T-helper 2 cell (primary cell): ENCODE measurements at places on chromosomes 6 and 20.
A peak's percentile ranks its signal among the peaks of the same experiment; 100 is the strongest.

- DNase-seq = no peak
Observed at GRCh38 chr20:18273738-18274137, 14.6 kb upstream of the ZNF133 start.

DNA sequence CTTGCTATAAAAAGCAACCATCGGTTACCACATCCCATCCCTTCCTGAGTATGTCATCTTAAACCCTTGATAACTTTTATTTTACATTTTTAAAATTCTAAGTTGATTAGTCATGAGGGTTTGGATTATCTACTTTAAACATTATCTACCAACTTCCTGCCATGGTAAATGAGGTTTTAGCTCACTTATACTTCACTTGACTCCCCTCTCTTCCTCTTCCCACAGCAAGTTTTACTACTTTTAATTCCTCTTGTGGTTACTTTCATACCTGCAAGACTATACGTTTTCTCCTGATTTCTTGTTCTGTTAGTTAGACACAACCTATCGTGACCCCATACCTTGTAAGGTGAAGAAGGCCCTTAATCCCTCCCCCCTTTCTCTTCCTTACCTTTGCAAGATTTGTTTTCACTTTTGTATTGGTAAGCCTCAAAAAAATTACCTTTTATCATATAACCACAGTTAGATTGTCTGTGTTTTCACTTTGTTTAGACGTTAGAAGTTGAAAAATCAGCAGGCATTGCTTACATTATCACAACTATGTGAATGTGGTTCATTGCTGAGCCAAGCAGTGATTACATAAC, 60.1 kb upstream of the OGFRL1 start:
- no peak for DNase-seq

- DNase-seq = no peak
Observed at GRCh38 chr6:6362056-6362840, 41.8 kb upstream of the F13A1 start.

DNA sequence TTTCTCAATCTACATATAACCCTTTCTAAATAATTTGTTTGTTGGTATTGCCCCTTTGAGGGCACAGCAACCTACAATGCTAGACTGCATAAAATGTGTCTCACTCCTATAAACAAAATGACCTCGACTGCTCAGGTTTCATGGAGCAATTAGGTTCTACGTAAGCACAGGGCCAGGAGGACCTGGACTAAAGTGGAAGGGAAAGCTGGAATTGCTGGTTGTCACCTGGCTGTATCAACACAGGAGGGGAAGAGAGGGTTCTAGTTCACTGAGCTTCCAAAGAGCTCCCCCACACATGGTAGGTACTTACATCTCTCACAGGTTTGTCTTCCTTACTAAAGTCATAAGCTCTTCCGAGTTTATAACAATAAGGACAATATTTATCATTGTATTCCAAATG, 51.0 kb downstream of the NCOA6 start:
- DNase-seq = no peak

DNA sequence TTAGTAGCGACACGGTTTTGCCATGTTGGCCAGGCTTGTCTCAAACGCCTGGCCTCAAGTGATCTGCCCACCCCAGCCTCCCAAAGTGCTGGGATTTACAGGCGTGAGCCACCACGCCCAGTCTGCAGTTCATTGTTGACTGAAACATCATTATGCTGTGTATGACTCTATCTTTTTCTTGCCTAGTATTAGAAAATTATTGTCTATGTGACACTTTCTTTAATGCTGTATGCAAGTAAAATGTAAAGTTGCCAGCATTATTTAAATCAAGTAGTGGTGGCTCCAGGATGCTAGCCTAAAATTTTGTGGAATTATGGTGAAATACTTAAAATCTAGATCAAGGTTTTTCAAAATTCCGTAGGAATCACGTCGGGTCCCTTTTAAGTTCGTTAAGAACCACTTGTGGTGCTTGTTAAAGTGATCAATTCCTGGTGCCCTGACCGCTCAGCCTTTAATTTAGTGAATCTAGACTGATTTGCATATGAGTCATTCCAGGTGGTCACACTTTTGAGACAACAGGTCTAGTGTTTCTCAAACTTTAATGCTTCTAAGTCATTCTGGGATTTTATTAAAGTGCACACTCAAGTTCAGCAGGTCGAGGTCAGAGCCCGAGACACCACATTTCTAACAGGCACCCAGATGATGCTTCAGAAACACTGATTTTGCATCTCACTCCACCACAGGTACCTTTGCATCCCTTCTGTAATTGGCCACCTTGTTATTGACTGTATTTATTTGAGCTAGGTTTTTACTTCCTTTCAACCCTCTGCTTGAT, 132.6 kb upstream of the MTHFD1L start:
- no peak for DNase-seq

DNA sequence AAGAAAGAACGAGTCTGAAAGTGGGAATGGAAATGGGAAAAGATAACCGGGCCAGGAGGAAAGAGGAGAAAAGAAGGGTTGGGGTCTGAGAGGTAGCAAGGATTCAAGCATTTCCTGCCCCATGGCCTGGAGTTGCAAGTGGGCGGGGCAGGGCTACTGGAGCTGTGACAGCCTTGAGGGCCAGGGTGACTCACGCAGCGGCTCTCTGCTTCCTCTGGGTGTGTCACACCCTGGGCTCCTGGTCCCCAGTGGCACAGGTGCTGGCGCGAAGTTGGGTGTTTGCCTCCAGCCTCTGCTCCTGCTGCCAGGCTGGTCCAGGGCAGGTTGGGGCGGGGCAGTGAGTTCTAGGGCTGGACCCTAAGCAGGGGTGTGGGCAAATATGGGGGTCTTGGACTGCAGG, 3.3 kb upstream of the ULBP3 start:
- no peak for DNase-seq

- DNase-seq = peak; percentile 39
Observed at GRCh38 chr20:17895641-17896171, 72.9 kb downstream of the SNX5 start.

DNA sequence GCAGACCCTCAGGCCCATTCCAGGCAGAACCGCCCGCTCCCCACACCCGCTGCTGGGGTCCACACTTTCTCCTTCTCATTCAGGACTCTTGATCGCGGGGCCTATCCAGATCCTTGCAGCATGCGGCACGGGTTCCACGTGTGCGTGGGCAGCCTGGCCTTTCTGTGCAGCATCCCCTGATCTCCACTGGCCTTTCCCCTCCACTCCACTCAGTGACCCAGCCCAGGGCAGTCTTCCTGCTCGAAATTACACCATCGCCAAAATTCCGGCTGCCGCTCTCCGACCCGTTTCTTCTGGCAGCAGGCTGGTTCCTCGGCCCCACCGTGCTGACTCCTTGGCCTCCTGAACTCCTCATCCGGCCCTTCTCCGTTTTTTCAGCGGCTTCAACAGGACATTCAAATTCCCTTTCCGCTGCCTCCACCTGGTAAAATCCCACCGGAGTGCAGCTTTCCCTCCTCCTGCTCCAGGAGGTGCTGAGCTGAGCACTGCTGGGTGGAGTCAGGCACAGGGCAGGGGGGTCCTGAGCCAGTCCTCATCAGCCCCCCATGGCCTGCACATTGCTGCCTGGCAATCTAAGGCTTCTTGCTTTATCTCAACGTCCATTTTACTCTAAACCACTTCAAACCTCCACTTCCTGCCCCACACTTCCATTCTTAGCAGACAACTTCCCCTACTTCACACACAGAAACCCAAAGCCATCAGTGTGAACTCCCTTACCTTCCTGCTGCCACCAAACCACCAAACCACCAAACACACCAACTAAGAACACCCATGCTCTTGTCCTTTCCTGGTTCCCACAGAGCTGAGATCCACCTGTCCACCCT, 9.0 kb downstream of the SFT2D1 start:
- DNase-seq = peak; percentile 65

GRCh38 chr6:5266423-5266822, 5.1 kb downstream of the FARS2 start:
- no peak for DNase-seq

DNA sequence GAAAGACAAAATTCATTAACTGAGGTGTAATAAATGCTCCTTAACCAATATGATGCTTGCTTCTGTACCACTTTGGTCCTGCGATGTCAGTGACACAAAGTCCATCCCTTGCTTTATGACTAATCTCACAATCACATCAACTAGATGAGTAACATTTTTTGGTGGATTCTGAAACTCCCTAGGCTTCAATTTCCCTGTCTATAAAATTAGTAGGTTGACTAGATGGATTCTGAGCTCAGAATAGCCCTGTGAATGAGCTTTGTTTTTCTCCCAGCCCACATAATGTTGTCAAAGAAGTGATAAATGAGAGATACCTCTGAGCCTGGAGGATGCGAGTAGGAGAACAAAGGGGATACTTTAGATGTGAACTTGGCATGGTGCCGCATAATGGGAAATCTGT, 9.1 kb downstream of the TXLNB start:
- DNase-seq = no peak

- peak; percentile 55 for DNase-seq
Observed at GRCh38 chr6:128259730-128260685, 260.4 kb downstream of the PTPRK start.

DNA sequence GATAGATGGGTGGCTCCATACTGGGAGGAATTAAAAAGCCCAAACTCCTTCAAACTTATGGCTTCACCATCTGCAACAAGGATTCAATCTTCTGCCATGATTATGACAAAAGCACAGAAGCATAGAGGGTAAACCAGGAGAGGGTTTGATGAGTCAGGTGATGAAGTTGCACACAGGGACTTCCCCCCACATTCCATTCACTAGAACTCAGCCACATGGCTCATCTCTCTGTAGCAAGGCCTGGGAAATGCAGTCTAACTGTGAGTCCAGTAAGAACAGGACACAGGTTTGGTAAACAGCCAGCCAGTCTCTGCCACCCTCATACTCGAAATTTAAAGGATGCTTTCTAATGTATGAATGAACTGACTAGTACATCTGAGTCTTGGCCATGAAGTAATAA, 142.9 kb downstream of the HIVEP2 start:
- no peak for DNase-seq

DNA sequence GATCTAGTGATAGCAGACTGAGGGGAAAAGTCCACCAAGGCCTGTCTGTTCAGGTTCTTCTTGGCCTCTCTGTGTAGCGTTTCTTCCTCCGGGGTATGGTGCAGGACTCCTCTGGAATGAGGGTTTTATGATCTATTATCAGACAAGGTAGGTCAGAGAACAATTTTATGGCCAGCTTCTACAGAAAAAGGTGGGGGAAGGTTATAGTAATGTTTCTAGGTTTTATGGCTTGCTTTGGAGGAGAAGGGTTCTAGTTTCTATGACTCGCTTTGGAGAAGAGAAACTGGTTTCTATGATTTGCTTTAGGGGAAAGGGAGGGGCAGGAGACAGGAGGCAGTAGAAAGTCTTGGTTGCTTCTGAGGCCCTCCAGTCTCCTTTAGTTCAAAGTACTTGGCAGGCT, 144.8 kb upstream of the LAMA2 start:
- DNase-seq = no peak

GRCh38 chr6:5492356-5492755, 231.0 kb downstream of the FARS2 start:
- no peak for DNase-seq

- peak; percentile 60 for DNase-seq
Observed at GRCh38 chr6:29723666-29724588, 693 bp downstream of the HLA-F start.

- no peak for DNase-seq
Observed at GRCh38 chr6:149503276-149503675, 18.5 kb upstream of the ZC3H12D start.

DNA sequence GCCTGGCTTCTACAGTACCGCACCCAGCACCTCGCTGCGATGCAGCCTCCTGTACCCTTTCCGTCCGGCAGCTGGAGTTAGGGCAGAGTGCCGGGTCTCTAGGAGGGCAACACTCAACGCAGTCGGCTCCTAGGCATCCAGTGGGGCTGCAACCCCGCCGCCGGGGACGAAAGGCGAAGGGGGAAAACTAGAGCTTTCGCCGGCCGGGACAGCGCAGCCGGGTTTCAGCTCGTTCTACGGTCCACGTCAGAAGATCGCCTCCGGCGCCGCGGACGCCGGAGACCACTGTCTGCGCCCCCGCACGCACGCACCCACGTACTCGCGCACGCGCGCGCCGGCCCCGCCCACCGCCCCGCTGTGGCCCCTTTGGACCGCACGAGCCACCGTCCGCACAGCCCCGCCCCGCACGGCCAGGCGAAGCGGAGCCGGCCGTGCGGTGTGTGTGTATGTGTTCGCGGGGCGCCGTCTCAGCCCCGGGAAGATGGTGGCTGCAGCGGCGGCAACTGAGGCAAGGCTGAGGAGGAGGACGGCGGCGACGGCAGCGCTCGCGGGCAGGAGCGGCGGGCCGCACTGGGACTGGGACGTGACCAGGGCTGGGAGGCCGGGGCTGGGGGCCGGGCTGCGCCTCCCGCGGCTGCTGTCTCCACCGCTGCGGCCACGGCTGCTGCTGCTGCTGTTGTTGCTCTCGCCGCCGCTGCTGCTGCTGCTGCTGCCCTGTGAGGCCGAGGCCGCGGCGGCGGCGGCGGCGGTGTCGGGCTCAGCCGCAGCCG, at the start of gene ATRN:
Gene ATRN, plus strand, starts transcription at position 392 of the 770 bp plus-strand sequence. Its CDS starts 90 bp downstream, at position 482.
- DNase-seq = peak; percentile 63

GRCh38 chr6:25089442-25089841, 153.7 kb upstream of the RIPOR2 start:
- DNase-seq = no peak

DNA sequence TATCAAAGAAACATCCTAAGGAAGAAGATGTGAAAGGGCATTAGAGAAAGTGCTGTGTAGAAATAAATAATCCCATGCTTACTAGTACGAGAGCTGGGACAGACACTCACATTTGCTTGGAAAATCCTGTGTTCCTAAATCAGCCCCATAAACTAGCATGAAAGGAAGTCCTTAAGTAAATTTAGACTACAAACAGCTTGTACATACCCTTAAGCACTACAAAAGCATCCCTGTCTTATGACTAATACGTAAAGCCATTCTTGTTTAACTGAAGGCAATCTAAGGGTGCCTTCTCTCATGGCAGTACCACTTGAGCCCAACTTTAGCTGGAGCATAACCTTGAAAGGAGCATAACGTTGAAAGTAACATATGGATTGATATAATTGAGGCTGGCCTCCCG, 15.4 kb upstream of the FOXQ1 start:
- DNase-seq = no peak

DNA sequence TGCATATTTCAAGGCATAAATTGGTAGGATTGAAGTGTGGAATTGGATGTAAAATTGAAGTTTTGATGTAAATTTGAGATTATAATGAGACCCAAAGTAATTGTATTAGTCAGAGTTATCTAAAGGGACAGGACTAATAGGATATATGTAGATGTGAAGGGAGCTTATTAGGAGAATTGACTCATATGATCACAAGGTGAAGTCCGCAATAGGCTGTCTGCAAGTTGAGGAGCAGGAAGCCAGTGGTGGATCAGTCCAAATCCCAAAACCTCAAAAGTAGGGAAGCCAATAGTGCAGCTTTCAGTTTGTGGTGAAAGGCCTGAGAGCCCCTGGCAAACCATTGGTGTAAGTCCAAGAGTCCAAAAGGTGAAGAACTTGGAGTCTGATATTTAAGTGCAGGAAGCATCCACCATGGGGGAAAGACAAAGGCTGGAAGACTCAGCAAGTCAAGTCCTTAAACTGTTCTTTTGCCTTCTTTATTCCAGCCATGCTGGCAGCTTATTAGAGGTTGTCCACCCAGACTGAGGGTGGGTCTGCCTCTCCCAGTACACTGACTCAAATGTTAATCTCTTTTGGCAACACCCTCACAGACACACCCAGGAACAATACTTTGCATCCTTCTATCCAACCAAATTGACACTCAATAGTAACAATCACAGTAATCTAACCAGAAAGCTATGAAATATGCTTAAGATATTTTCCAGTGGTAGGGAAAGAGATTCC, 442.6 kb upstream of the PTCHD4 start:
- no peak for DNase-seq
